ENCODE measurements at places on chromosomes 3 and 15.

GRCh38 chr3:149936812-149937230 is 33.9 kb downstream of the PFN2 start:
- peak; percentile 33 for DNase-seq

DNA sequence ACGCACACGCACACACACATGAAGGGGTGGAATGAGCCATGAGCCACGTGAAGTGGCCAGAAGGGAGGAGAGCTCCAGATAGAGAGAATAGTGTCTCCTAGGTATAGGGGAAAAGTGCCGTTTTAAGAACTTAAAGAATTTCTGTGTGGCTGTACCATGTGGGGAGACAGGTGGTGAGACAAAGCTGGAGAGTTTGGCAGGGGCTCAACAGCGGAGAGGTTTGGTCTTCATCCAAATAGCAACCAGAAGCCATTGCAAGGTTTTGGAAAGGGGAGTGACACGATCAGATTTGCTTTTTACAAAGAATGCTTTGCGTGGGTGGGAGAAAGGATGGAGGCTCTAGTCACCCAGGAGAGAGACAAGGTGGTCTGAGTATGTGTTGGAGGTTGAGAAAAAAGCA is 146.0 kb downstream of the IL20RB start:
- DNase-seq, result no peak

DNA sequence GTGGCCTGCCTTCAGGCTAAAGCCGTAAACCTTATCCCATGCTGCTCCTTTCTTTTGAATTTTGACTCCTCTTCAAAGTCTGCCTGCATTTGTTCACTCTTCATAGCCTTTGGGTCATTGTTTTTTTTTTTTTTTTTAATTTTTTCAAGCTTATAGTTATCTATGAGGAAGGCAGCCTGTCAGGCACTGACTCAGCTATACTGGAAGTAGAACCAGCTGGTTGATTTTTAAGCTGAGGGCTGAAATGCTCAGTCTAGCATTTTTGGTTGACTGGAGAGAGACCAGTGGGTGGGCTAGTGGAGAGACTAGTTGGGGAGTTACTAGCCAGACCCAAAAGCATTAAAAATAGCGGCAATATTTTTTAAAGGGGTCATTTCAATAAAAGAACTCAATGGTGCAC is 44.1 kb downstream of the C3orf20 start:
- DNase-seq, result no peak

GRCh38 chr3:65483480-65483879 is 555.2 kb downstream of the MAGI1 start:
- no peak for DNase-seq

DNA sequence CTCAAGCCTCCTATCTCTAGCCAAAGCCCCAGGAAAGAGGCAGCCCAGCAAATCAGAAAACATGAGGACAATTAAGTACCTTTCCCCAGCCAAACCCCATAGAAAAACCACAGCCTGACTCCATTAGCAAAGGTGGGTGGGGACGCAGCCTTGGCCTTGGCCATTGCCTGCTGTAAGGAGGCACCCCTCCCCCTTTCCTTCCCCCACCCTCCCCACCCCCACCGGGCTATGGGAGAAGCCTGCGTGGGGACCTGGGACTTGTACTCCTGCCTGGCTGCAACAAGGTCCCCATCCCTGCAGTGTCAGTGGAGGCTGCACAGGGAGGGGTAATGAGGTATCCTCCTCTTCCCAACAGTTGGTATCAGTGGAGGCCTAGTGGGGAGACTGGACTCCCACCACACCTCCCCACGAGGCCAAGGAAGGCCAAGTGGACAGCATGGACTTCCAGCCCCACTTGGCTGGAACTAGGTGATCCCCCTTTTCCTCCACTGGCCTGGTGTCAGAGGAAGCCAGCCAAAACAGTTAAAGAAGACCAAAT is 20.5 kb downstream of the PRR23E start:
- no peak for DNase-seq

- no peak for DNase-seq
Observed at GRCh38 chr3:29083676-29084075, 197.2 kb upstream of the RBMS3 start.

- DNase-seq, result no peak
Observed at GRCh38 chr15:73319460-73320245, 49.1 kb downstream of the HCN4 start.

GRCh38 chr15:40344631-40345120 is 3.9 kb upstream of the CCDC9B start:
- peak; percentile 61 for DNase-seq

- DNase-seq, result no peak
Observed at GRCh38 chr3:180329847-180330246, 272.1 kb upstream of the TTC14 start.

DNA sequence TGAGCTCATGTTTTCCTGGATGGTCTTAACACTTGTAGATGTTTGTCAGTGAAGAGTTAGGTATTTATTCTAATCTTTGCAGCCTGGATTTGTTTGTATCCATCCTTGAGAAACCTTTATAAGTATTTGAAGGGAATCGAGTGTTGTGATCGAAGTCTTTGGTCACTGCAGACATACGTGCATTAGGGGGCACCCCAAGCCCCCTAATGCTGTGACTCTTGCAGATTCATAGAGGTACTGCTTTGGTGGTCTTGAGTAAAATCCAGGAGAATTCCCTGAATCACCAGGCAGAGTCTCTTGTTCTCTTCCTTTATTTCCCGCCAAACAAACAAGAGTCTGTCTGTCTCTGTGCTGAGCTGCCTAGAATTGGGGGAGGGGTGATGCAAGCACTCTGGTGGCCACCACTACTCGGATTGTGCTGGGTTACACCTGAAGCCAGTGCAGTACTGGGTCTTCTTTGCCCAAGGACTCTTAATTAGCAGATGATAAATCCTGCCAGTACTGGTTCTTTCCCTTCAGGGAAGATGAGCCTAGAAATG is 170.5 kb upstream of the POU1F1 start:
- no peak for DNase-seq

DNA sequence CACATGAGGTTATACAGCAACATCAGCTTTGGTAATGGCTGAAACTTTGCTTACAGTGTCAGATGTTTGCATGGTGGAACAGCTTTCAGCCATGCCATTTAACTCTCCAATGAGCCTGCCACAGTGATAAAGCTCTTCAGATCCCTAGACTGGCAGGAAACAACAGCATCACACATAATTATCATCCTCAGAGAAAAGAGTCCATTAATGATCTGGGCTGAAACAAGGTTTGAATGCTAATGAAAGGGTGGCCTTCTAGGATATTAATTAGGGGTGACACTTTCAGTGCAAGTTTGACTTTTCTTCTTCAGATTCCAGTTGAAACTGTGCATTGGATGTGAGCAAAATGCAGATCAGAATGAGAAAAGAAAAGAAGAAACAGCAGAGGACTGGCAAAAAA is 166.6 kb downstream of the IGSF11 start:
- DNase-seq, result no peak

- DNase-seq, result no peak
Observed at GRCh38 chr3:58323529-58324390, 8.9 kb upstream of the PXK start.

- no peak for DNase-seq
Observed at GRCh38 chr3:36135863-36136262, 244.4 kb upstream of the STAC start.

DNA sequence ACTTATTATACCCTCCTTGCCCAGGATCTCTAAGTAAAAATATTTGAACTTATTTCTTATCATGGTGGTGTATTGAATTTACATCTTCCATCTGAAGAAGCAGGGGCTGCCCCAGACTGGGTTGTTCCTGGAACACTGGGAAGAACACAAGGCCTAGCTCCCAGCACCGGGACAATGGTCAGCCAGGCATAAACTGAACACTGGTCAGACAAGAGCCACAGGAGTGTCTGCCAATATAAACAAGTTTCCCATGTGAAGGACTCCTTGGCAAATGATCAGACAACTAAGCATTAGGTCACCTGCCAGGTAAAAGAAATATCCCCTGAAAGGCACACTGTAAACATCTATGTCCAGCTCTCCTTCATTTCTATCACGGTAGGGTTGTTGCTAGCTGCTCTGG is 172.4 kb downstream of the ATP8B4 start:
- DNase-seq, result no peak

DNA sequence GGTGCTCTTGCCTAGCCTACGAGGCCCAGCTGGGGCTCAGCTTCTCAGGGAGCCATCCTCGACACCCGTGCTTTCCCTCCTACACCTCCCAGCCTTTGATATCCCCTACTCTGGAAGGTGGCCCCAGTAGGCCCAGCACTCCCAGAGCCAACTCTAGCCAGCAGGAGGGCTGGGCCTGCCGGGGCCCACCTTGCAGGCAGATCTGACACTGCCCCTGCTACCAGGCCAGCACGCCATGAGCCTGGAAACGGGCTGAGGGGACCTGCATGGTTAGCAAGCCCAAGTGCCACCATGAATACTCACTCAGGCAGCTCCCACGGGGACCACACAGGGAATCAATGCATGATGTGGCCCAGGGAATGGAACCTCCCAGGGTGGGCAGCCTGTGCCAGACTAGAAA is 123.7 kb downstream of the SMAD6 start:
- DNase-seq, result no peak

- no peak for DNase-seq
Observed at GRCh38 chr3:146542978-146543377, 1.4 kb downstream of the PLSCR1 start.

- DNase-seq, result no peak
Observed at GRCh38 chr15:44541282-44541958, 4.5 kb downstream of the EIF3J start.

DNA sequence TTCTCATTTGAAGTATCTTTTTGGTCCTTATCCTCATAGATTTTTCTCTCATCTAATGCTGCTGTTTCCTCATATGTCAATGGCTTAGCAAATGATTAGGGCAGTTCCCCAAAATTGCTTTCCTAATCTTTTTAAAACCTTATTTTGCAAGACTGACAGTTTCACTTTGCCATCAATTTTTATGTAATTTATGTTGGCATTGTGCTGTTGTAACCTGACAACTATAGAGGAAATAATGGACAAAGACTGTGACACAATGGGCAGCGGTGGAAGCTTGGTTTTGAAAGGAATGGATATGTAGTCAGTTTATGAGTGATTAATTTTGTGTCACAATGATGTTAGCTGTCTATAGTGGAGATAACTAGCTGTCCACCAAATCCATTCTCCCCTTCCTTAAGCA is 10.6 kb upstream of the SH3BP5 start:
- DNase-seq, result no peak

DNA sequence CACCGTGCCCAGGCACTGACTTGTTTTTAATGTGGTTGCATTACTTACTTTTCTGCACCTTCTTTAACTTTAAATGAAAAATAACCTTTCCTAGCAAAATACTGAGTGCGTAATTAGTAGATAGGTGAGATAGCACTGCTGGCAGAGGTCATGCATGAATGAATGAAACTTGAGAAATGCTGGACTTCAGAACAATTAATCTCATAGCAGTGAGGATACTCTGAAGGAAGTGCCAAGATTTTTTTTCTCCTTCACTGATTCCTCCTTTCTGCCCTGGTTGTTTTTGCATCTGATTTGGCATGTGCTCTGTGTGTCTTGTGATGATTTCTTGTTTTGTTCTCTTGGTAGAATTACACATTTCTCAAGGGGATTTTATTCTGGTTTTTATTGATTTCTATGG is 378.9 kb downstream of the PTPRG start:
- DNase-seq, result no peak

DNA sequence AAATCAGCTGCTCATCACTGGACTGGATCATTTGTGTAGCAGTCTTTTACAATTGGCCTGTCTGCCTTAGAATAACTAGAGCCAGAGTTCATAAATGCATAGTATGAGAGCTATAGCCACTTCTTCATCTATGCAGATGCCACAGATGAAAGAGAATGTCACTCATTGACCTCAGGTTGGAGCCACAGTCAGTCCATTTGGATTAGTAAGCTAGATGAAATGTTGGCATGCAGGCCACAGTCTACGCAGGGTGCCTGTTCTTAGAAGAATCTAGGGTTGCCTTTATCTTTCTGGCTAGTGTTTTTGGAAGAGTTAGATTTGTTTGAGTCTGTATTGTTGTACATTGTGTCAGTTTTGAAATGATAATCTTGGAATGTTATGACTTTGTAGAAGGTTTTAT is 25.4 kb upstream of the EDEM1 start:
- no peak for DNase-seq

GRCh38 chr3:150761831-150762661 is 923 bp downstream of the SIAH2 start:
- peak; percentile 65 for DNase-seq

DNA sequence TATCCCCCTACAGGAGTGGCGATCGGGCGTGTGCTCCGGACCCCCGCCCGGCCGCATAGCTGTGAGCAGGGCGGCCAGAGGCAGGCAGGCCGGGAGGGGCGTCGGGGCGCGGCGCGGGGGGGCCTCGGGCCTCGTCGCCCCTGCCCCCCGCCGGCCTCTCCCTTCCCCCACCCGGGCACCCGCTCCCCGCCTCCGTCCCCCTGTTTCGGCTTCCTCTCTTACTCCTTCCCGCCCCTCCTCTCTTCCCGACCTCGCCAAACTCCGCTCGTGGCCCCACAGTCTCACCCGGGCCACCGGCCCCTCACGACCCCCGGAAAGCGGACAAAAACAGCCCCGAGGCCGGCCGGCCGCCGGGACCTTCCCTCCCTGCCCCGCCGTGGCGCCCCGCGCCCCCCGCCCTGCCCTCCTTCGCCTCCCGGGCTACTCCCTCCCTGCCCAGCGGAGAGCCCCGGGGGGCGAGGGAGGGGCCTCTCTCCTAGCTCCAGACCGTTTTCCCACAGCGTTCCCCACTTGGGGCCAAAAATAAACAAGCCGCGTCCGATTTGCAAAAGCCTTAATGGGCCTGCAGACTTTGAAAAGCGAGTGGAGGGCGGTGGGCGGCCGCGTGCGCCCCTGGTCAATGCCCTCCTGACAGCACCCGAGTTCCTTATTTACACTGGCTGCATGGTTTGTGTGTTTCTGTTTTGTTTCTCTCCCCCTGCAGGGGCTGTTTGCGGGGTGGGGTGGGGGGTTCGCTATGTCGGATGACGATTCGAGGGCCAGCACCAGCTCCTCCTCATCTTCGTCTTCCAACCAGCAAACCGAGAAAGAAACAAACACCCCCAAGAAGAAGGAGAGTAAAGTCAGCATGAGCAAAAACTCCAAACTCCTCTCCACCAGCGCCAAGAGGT is 1.0 kb downstream of the UBE2E1 start:
- no peak for DNase-seq

GRCh38 chr15:51838270-51838669 is 8.8 kb downstream of the TMOD3 start:
- no peak for DNase-seq
